Esophagus squamous epithelium (tissue), 5 donors: ENCODE measurements at places on chromosomes 12 and 14.

DNA sequence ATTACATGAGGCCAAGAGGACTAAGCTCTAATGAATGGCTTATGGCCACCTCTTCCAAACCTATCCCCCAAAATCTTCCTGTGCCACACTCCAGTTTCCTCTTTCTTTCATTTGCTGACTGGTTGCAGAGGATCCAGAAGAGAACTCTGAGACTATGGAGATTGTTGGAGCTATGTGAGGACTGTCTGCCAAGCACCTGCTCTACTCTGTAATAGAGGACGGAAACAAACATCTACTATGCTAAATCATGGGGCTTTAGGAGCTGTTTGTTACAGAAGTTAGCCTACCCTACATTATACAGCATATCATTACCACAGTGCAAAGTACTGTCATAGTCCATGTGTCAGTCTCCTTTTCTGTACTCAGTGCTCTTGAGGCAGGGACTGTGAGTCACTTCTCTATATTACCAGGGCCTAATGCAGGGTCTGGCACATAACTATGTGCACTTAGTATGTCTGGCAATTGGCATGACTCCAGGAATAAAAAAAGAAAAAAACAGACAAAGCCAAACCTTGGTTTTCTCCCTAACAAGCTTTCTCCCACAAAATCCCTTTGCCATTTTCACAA lies 95.1 kb downstream of the RPAP3 start:
- no peak overlapping the region for H3K27ac ChIP-seq
- no peaks in the 10 kb centered on the region for H3K4me1 ChIP-seq
- DNase-seq, result no peak
- H3K36me3 ChIP-seq, result no peaks in the 10 kb centered on the region

DNA sequence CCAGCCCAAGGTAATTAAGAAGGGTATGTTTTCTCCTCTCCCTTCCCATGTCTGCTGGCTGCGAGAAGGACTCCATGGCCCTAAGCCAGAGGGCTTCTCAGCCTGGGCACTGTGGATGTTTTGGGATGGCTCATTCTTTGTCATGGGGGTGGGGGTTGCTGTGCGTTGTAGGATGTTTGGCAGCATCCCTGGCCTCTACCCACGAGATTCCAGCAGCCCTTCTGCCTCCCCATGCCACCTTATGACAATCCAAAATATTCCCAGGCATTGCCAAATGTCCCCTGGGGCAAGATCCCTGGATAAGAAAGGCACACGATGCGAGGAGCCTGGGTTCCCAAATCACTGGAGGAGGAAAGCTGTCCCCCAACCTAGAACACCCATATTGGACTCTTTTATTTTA lies 36.4 kb downstream of the DAO start:
- no peaks in the 10 kb centered on the region for H3K27me3 ChIP-seq
- no peaks in the 10 kb centered on the region for H3K4me1 ChIP-seq
- no peak for DNase-seq
- no peak overlapping the region for H3K27ac ChIP-seq
- H3K4me3 ChIP-seq, result no peak overlapping the region

DNA sequence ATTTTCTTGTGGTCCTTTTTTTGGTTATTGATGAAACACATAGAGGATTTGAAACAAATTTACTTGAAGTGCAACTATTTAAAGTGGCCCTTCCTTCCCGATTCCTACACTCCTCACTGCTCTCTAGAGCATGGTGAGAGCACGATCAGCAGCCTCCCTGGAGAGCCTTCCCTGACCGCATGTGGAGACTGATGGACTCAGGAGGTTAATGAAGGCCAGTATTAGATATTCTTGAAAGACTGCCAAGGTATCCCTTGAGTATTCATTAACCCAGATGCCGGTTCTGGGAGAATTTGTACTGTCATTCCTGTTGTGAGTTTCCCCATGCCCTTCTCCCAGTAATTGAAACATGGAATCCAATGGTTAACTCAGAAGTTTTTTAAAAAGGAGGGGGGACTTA lies 102.8 kb upstream of the FGD4 start:
- DNase-seq, result no peak
- no peak overlapping the region for H3K4me3 ChIP-seq
- H3K4me1 ChIP-seq, result no peaks in the 10 kb centered on the region
- no peaks in the 10 kb centered on the region for H3K27me3 ChIP-seq

GRCh38 chr12:115149279-115149678 lies 465.3 kb upstream of the TBX3 start:
- H3K4me3 ChIP-seq, result no peak overlapping the region
- peaks cover 5% of the 10 kb centered on the region for H3K4me1 ChIP-seq
- H3K36me3 ChIP-seq, result no peaks in the 10 kb centered on the region
- no peak overlapping the region for H3K27ac ChIP-seq
- no peaks in the 10 kb centered on the region for H3K27me3 ChIP-seq

- H3K4me3 ChIP-seq, result no peak overlapping the region
- DNase-seq, result no peak
- no peaks in the 10 kb centered on the region for H3K27me3 ChIP-seq
- H3K27ac ChIP-seq, result no peak overlapping the region
- H3K36me3 ChIP-seq, result no peaks in the 10 kb centered on the region
- peaks cover 20% of the 10 kb centered on the region for H3K4me1 ChIP-seq
Measured at GRCh38 chr12:75853626-75854025, 177.9 kb downstream of the PHLDA1 start.

- H3K4me3 ChIP-seq, result no peak overlapping the region
- H3K27me3 ChIP-seq, result no peaks in the 10 kb centered on the region
- H3K27ac ChIP-seq, result no peak overlapping the region
- H3K36me3 ChIP-seq, result no peaks in the 10 kb centered on the region
- no peak for DNase-seq
Measured at GRCh38 chr12:15423629-15424028, 101.3 kb downstream of the PTPRO start.

- no peak overlapping the region for H3K4me3 ChIP-seq
- no peaks in the 10 kb centered on the region for H3K4me1 ChIP-seq
- H3K27ac ChIP-seq, result no peak overlapping the region
- no peaks in the 10 kb centered on the region for H3K27me3 ChIP-seq
Measured at GRCh38 chr12:22588817-22589216, 36.2 kb upstream of the ETNK1 start.

- H3K36me3 ChIP-seq, result no peaks in the 10 kb centered on the region
- H3K4me1 ChIP-seq, result no peaks in the 10 kb centered on the region
- no peak for DNase-seq
- H3K27me3 ChIP-seq, result no peaks in the 10 kb centered on the region
Measured at GRCh38 chr14:85934123-85934885, 404.4 kb downstream of the FLRT2 start.

- H3K4me3 ChIP-seq, result no peak overlapping the region
- H3K4me1 ChIP-seq, result no peaks in the 10 kb centered on the region
- no peak for DNase-seq
- H3K27me3 ChIP-seq, result no peaks in the 10 kb centered on the region
Measured at GRCh38 chr12:32881107-32881506, 15.5 kb downstream of the PKP2 start.

DNA sequence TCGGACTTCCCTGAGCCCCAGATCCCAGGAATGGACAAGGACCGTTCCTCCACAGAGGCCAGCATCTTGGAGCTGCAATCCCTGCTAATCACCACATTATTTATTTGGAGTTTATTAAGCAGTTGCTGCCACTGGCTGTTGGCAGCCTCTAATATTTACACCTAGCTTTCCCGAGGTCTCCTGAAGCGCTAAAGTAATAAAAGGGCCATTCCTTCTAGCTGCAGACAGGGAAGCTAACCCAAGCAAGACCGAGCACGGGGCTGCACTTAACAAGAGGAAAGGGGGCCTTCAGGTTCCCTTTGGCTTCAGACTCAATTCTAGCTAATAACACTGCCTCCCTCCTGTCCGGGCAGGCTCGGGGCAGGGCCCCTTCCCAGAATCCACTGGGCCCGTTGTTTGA lies 63.7 kb downstream of the BCL11B start:
- no peaks in the 10 kb centered on the region for H3K27me3 ChIP-seq
- H3K4me3 ChIP-seq, result no peak overlapping the region
- H3K36me3 ChIP-seq, result no peaks in the 10 kb centered on the region

- no peak overlapping the region for H3K4me3 ChIP-seq
- H3K4me1 ChIP-seq, result no peaks in the 10 kb centered on the region
- H3K27ac ChIP-seq, result no peak overlapping the region
- no peaks in the 10 kb centered on the region for H3K36me3 ChIP-seq
- no peaks in the 10 kb centered on the region for H3K27me3 ChIP-seq
- DNase-seq, result no peak
Measured at GRCh38 chr12:125610971-125611370, 545.7 kb downstream of the AACS start.

DNA sequence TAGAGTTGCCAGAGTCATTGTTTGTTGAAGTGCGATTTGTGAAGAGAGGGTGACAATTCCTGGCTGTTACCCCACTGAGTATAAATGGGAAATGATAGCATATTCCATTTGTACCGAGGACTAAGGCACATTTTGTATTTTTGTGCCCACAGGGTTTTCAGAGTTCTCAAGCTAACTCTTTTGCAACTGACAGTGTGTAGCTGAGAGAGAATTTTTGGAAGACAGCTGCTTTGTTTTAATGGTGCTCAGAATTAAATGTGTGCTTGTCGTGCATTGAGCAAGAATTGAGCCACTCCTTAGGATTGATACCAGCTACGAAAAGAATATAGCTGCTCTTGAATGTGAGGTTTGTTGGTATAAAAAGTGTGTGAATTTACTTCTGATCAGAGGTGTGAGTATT lies 21.7 kb downstream of the ANKRD13A start:
- no peak overlapping the region for H3K4me3 ChIP-seq
- no peak for DNase-seq
- H3K27ac ChIP-seq, result no peak overlapping the region
- H3K4me1 ChIP-seq, result no peaks in the 10 kb centered on the region

- H3K27me3 ChIP-seq, result no peaks in the 10 kb centered on the region
- H3K4me1 ChIP-seq, result no peaks in the 10 kb centered on the region
- H3K27ac ChIP-seq, result no peak overlapping the region
- no peak for DNase-seq
- no peaks in the 10 kb centered on the region for H3K36me3 ChIP-seq
Measured at GRCh38 chr14:26996246-26996645, 398.4 kb upstream of the NOVA1 start.

DNA sequence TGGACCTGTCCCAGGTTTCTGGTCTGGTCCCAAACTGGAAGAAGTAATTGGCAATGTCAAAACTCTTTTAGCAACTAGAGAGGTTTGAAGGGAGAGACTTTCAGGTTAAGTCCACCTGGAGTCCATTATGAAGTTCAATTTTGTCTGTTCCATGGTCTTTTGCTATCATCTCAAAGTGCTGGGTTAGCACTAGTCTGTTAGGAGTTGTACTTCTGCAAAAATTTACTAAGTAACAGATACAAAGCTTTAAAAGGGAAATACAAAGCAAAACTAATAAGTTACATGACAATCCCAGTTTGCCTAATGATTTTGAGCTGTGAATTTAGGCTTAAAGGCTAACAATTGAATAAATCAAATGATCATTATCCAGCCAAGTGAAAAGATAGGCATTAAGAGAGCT lies 643.9 kb downstream of the C12orf50 start:
- DNase-seq, result no peak
- no peaks in the 10 kb centered on the region for H3K27me3 ChIP-seq
- H3K4me1 ChIP-seq, result no peaks in the 10 kb centered on the region
- no peak overlapping the region for H3K27ac ChIP-seq
- H3K4me3 ChIP-seq, result no peak overlapping the region
- no peaks in the 10 kb centered on the region for H3K36me3 ChIP-seq

DNA sequence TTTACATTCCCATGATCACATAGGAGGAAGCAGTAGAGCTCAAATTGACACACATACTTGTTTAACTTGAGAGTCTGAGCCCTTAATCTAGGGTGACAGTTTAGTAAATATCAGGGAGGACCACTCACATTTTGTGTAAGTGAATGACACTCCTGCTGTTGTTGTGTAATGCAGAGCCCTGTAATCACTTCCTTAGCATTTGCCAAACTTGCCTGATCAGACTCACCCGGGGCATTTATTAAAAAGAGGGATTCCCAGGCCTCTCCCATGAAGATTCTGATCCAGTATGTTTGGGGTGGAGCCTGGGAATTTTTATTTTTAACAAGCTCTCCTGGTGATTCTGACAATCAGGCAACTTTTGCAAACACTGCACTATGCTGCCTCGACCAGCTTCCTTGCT lies 119.6 kb downstream of the NUAK1 start:
- H3K27ac ChIP-seq, result no peak overlapping the region
- no peak for DNase-seq
- no peaks in the 10 kb centered on the region for H3K4me1 ChIP-seq
- H3K36me3 ChIP-seq, result no peaks in the 10 kb centered on the region
- H3K27me3 ChIP-seq, result no peaks in the 10 kb centered on the region

DNA sequence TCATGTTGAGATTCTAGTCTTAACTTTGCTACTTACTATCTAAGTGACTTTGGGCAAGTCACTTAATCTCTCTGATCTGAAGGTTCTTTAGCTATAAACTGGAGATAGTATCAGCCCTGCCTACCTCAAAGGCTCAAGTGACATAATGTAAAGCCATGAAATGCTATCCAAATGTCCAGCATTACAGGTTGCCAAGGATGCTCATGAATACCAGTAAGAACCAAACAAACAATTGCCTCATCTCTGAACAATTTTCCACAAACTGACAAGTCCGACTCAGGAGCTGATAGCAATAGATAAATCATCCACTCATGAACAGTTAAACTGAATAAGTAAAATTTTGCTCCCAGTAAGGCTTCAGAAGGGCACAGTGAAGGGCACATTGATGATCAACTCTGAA lies 51.5 kb downstream of the LMNTD1 start:
- no peaks in the 10 kb centered on the region for H3K4me1 ChIP-seq
- H3K27ac ChIP-seq, result no peak overlapping the region
- H3K27me3 ChIP-seq, result no peaks in the 10 kb centered on the region
- H3K36me3 ChIP-seq, result no peaks in the 10 kb centered on the region

DNA sequence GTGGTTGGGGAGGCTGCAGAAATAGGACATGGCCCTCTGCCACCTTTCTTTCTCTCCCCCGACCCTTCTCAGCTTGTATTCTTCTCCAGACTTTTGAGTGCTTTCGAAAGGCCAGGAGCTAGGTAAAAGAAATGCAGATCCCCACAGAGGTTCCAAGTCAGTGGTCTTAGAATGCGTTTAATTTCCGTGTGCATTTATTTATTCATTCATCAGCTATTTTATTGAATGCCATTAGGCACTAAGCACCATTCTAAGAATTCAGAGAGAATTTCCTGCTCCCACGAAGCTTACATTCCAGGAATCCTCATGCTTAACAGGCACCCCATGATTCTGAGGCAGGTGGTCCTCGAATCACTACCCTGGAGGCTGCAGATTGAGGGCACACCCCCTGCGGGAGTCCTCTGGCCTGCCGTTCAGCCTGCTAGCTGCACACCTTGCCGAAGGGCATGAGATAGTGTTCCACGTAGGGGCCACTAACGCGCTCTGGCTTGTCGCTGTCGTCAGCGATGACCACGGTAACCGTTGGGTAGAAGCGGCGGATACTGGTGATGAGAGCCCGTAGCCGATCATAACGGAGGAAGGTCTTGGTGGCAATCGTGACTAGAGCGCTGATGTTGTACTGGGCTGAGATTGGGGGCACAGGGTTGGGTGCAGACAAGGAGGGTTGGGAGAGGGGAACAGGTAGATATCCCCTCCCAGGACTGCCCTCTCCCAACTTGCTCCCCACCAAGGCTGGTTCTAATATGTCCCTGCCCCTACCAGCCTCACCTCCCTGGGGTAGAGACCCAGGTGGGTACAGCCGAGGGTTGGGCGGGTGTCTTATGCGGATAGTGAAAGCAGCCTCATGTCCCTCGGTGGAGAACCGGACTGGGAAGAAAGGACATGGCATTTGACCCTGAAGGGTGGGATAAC lies 4.5 kb downstream of the B4GALNT1 start:
- H3K27ac ChIP-seq, result no peak overlapping the region
- peaks cover 100% of the 10 kb centered on the region for H3K27me3 ChIP-seq
- no peak for DNase-seq
- H3K4me1 ChIP-seq, result peaks cover 32% of the 10 kb centered on the region
- no peak overlapping the region for H3K4me3 ChIP-seq

GRCh38 chr12:49478949-49479664 lies 59.7 kb upstream of the KCNH3 start:
- H3K4me1 ChIP-seq, result no peaks in the 10 kb centered on the region
- H3K4me3 ChIP-seq, result no peak overlapping the region
- H3K36me3 ChIP-seq, result no peaks in the 10 kb centered on the region
- H3K27ac ChIP-seq, result no peak overlapping the region
- DNase-seq, result no peak
